Sigmoid colon (tissue), 7 donors: ENCODE measurements at places on chromosomes 11 and 22. TPM values are rescaled to one million over a fixed set of nuclear protein-coding genes. Genes with fewer than 3 reads are reported as not detected.
A peak's percentile ranks its signal among the peaks of the same experiment; 100 is the strongest.

GRCh38 chr22:24994070-24994763, 41.7 kb downstream of the KIAA1671 start:
- DNase-seq = no peak
- H3K27me3 ChIP-seq = no peaks in the 10 kb centered on the region
- no peaks in the 10 kb centered on the region for H3K4me1 ChIP-seq
- H3K4me3 ChIP-seq = no peak overlapping the region

The KRTAP5-1 gene
- not detected for total RNA-seq

DNA sequence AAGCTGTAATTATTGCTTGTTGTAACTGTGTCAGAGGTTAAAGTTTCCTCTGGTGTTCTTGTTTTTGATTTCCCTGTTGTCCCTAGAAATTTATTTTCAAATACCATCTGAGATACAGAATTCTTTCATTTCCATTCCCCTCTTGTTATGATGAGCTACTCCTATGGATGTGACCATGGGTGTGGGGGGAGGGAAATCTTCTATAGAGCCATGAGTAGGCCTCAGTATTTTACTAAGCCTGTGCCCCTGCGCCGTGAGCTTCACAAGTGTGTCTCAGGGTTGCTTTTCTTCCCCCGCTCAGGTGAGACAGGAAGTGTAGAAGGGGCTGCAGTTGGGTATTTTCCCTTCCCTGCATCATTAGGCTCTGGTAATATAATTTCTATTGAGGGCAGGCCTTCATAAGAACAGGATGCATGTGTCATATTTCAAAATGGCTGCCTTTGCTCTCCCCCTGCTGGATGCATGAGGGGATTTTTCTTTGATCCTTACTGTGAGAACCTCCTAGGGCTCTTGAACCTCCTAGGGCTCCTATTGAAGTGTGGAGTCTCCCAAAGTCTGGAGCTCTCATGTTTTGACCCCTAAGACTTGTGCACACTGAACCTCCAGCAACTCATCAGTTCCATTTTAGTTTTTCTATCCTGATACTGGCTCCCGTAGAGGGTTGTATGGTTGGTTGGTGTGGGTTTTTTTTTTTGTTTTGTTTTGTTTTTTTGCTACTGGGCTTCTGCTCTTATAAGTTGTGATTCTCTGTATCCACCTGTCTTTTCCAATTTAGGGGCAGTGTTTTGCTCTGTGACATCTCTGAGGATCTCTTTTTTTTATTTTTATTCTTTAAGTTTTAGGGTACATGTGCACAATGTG, 658.2 kb downstream of the NTM start:
- no peaks in the 10 kb centered on the region for H3K36me3 ChIP-seq
- no peak overlapping the region for H3K4me3 ChIP-seq
- DNase-seq = no peak
- no peak overlapping the region for H3K27ac ChIP-seq

GRCh38 chr11:131397675-131398074, 27.3 kb downstream of the NTM start:
- no peak for DNase-seq
- no peaks in the 10 kb centered on the region for H3K27me3 ChIP-seq
- H3K36me3 ChIP-seq = no peaks in the 10 kb centered on the region
- no peak overlapping the region for H3K27ac ChIP-seq
- H3K4me1 ChIP-seq = no peaks in the 10 kb centered on the region

DNA sequence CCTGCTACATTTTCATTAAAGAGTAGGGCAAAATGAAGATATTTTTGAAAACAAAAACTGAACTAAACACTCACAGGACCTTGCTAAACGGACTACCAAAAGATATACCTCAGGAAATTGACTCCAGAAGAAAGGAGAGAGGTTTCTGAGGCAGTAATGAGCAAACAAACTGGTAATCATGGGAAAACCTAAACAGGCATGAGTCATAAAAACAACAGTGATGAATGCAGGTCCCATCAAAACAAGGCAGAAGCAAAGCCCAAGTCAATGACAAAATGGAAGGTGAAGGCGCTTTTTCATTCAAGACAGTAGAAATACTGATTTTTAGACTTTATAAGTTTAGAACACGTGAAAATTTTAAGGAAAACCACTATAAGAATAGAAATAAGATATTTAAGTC, 104.5 kb downstream of the EFCAB6 start:
- H3K27me3 ChIP-seq = no peaks in the 10 kb centered on the region
- no peaks in the 10 kb centered on the region for H3K4me1 ChIP-seq
- H3K36me3 ChIP-seq = no peaks in the 10 kb centered on the region
- no peak overlapping the region for H3K4me3 ChIP-seq
- DNase-seq = no peak
- no peak overlapping the region for H3K27ac ChIP-seq

The KCNQ1 gene
- 3.2 TPM for total RNA-seq

DNA sequence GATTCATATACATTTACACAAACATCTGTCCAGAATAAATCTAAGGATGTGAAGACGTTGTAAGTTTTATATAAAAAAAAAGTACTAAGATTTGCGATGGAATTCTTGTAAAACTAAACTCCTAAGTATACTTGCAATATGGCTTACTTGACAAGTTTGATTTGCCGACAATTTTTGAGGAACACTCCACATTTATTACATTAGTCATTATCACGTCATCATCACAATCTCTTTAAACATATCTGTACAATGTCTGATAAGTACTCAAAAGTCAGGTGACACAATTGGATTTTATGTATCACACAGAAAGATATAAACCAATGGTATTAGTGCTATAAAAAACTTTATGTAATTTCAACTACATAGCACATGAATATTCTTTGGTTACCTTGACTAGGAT, 30.4 kb downstream of the IMMP1L start:
- H3K27ac ChIP-seq = no peak overlapping the region
- H3K36me3 ChIP-seq = no peaks in the 10 kb centered on the region
- no peak for DNase-seq
- no peaks in the 10 kb centered on the region for H3K4me1 ChIP-seq
- H3K4me3 ChIP-seq = no peak overlapping the region
- H3K27me3 ChIP-seq = no peaks in the 10 kb centered on the region

The CCDC15 gene
- 0.71 TPM for total RNA-seq

GRCh38 chr11:70460111-70460510, 61.8 kb downstream of the CTTN start:
- H3K4me3 ChIP-seq = no peak overlapping the region
- peaks cover 18% of the 10 kb centered on the region for H3K27me3 ChIP-seq
- no peaks in the 10 kb centered on the region for H3K36me3 ChIP-seq
- DNase-seq = no peak
- H3K27ac ChIP-seq = no peak overlapping the region

The GPR83 gene
- total RNA-seq = 0.41 TPM

GRCh38 chr22:29872144-29872893, 10.7 kb upstream of the MTMR3 start:
- H3K27me3 ChIP-seq = no peaks in the 10 kb centered on the region
- H3K36me3 ChIP-seq = no peaks in the 10 kb centered on the region
- no peak overlapping the region for H3K4me3 ChIP-seq
- no peak overlapping the region for H3K27ac ChIP-seq

The GRIA4 gene
- 1.9 TPM for total RNA-seq

GRCh38 chr11:33553486-33553885, 147.1 kb downstream of the C11orf91 start:
- H3K36me3 ChIP-seq = no peaks in the 10 kb centered on the region
- H3K4me3 ChIP-seq = no peak overlapping the region
- no peaks in the 10 kb centered on the region for H3K4me1 ChIP-seq
- DNase-seq = no peak
- no peaks in the 10 kb centered on the region for H3K27me3 ChIP-seq

- no peak overlapping the region for H3K27ac ChIP-seq
- no peaks in the 10 kb centered on the region for H3K27me3 ChIP-seq
- peaks cover 31% of the 10 kb centered on the region for H3K4me1 ChIP-seq
- no peaks in the 10 kb centered on the region for H3K36me3 ChIP-seq
- no peak overlapping the region for H3K4me3 ChIP-seq
Observed at GRCh38 chr22:46758867-46759290, 3.6 kb upstream of the TBC1D22A start.

DNA sequence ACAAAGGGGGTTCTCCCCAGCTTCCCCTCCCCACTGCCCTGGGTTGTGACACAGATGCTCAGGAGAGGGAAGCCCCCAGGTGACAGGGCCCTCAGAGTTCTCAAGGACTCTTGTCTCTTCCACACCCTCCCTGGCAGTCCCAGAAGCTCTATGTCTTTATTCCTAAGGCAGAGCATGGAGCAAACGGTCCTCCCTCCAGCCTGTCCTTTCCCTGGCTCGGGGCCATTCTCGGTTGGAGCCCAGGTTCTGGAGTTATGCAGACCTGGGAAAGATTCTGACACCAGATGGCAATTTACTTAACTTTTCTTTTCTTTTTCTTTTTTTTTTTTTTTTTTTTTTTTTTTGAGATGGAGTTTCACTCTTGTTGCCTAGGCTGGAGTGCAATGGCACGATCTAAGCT, 186.6 kb downstream of the CEP164 start:
- H3K4me1 ChIP-seq = no peaks in the 10 kb centered on the region
- H3K36me3 ChIP-seq = no peaks in the 10 kb centered on the region
- no peak overlapping the region for H3K4me3 ChIP-seq
- H3K27ac ChIP-seq = no peak overlapping the region

The SLC22A9 gene
- not detected for total RNA-seq

The OVOL1 gene
- total RNA-seq = not detected

The PRR33 gene
- total RNA-seq = not detected

The OR8D4 gene
- not detected for total RNA-seq

- no peaks in the 10 kb centered on the region for H3K36me3 ChIP-seq
- no peaks in the 10 kb centered on the region for H3K27me3 ChIP-seq
- no peaks in the 10 kb centered on the region for H3K4me1 ChIP-seq
- no peak overlapping the region for H3K4me3 ChIP-seq
Observed at GRCh38 chr11:118132385-118133151, 20.1 kb downstream of the SCN4B start.

The GDPD4 gene
- total RNA-seq = not detected

The CCDC116 gene
- total RNA-seq = 0.41 TPM

The POU2AF2 gene
- total RNA-seq = not detected

The DRD4 gene
- 2.2 TPM for total RNA-seq

The OR51E2 gene
- 24.8 TPM for total RNA-seq

The PAX6 gene
- not detected for total RNA-seq

The OR52N4 gene
- not detected for total RNA-seq

The SAA2 gene
- total RNA-seq = 10.3 TPM

The PLEKHA7 gene
- 10.2 TPM for total RNA-seq

DNA sequence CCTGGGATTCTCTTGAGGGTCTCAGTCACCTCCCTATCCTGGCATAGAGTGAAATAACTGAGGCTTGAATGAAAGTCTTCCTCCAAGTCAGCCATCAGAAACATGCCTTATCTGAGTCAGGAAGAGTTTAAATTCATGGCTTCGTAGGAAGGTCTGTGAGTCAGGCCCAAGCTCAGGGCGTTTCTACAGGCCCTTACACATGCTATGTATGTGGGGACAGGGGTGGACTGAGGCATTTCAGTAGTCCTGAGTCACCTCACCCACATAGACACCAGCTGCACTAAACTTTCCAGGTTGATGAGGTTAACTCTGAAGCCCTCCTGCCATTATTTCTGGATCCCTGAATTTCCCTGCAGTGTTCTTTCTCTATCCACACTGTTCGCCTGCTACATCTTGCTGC, 134.6 kb upstream of the RCN1 start:
- DNase-seq = no peak
- H3K27ac ChIP-seq = no peak overlapping the region
- H3K36me3 ChIP-seq = no peaks in the 10 kb centered on the region
- H3K4me1 ChIP-seq = no peaks in the 10 kb centered on the region

The ASPHD2 gene
- total RNA-seq = 1.4 TPM

- no peak for DNase-seq
- H3K27me3 ChIP-seq = peaks cover 39% of the 10 kb centered on the region
- H3K27ac ChIP-seq = no peak overlapping the region
- H3K4me3 ChIP-seq = no peak overlapping the region
- peaks cover 16% of the 10 kb centered on the region for H3K4me1 ChIP-seq
Observed at GRCh38 chr22:32206774-32207758, 2.2 kb upstream of the RFPL2 start.

The CFAP300 gene
- total RNA-seq = 5.1 TPM

DNA sequence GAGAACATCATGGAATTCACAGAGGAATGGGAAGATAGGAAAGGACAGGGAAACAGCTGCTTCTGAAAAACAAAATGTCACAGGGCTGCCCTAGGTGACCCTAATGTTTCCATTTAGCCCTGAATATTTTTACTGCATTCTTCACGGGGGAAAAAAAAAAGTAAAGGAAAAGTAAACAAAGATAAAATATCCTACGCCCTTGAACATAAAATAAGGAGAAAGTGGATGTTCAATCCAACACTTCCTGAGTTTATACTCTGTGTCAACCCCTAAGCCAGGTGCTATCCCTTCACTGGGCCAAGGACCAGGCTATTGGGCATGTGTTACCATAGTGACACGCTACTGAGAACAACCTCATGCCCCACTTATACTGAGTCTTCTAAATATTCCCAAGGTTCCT, 84.7 kb downstream of the FAM76B start:
- H3K27me3 ChIP-seq = no peaks in the 10 kb centered on the region
- H3K27ac ChIP-seq = peak overlapping the region; percentile 37
- no peak for DNase-seq
- no peaks in the 10 kb centered on the region for H3K36me3 ChIP-seq

DNA sequence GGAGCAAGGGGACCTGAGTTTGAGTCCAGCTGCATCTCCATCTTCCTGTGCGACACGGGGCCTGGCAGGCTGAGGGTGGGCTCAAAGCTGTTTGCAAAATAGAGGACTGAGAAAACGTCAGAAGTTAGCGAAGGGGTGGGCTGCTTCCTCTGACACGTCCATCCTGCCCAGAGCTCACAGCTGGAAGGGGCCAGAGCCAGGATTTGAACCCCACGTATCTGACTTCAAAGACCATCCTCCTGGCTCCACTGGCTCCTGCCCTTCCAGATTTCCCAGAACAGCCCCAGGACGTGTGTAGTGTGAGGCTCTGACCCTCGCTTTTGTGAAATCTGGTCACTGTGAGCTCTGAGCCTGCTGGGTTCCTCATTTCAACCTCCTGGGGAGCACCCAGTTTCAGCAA, 56.3 kb downstream of the CD82 start:
- H3K4me3 ChIP-seq = no peak overlapping the region
- peaks cover 28% of the 10 kb centered on the region for H3K4me1 ChIP-seq
- no peak overlapping the region for H3K27ac ChIP-seq
- H3K27me3 ChIP-seq = no peaks in the 10 kb centered on the region
- DNase-seq = no peak

DNA sequence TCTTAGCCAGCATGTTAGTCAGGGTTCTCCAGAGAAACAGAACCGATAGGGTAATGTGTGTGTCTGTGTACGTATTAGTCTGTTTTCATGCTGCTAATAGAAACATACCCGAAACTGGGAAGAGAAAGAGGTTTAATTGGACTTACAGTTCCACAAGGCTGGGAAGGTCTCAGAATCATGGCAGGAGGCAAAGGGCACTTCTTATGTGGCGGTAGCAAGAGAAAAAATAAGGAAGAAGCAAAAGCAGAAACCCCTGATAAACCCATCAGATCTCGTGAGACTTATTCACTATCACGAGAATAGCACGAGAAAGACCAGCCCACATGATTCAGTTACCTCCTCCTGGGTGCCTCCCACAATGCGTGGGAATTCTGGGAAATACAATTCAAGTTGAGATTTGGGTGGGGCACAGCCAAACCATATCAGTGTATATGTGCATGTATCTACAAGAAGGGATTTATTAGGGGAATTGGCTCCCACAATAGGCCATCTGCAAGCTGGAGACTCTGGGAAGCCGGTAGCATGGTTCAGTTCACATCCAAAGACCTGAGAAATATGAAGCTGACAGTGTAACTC, 173.7 kb upstream of the NECTIN1 start:
- H3K36me3 ChIP-seq = no peaks in the 10 kb centered on the region
- H3K4me3 ChIP-seq = no peak overlapping the region
- DNase-seq = no peak
- peaks cover 7% of the 10 kb centered on the region for H3K27me3 ChIP-seq

- DNase-seq = no peak
- no peak overlapping the region for H3K4me3 ChIP-seq
- no peak overlapping the region for H3K27ac ChIP-seq
- H3K27me3 ChIP-seq = no peaks in the 10 kb centered on the region
- H3K36me3 ChIP-seq = no peaks in the 10 kb centered on the region
- no peaks in the 10 kb centered on the region for H3K4me1 ChIP-seq
Observed at GRCh38 chr11:63958008-63958407, 16.4 kb upstream of the COX8A start.
